Left renal cortex interstitium (tissue), 4 donors: ENCODE measurements at places on chromosomes 12 and 14. TPM values are rescaled to one million over a fixed set of nuclear protein-coding genes. Genes with fewer than 3 reads are reported as not detected.

DNA sequence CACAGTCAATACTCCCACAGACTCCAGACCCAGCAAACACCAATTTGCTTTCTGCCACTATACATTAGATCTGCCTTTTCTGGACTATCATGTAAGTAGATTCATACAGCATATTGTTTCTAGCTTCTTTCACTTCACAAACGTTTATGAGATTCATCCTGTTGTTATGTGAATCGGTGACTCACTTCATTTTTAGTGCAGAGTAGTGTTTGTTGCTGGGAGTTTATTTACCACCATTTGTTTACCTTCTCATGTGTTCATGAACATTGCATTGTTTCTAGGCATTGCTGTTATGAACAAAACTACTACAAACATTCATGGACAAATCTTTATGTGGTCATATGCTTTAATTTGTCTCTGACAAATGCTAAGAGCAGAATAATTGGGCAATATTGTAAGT, 807.8 kb upstream of the TMEM132C start:
- no peak for DNase-seq

GRCh38 chr12:57842342-57843294, 3.9 kb downstream of the CTDSP2 start:
- no peak for DNase-seq

DNA sequence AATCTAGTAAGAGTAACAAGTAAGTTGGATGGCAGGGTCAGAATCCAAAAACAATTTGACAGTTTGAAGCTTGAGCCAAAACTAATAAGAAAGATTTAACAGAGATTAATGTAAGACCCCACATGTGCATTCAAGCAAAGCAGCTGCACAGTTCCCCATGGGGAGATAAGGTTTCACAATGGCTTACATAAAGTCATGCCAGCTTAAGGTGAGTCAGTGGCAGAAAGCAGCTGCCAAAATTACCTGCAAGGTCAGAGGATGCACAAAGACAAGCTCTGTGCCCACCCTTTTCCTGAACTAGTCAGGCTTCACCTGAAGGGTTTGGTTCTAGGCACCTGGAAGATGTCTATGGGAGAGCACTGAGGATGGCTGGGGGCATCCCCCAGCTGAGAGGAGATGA, 36.6 kb upstream of the KRT77 start:
- DNase-seq = no peak

DNA sequence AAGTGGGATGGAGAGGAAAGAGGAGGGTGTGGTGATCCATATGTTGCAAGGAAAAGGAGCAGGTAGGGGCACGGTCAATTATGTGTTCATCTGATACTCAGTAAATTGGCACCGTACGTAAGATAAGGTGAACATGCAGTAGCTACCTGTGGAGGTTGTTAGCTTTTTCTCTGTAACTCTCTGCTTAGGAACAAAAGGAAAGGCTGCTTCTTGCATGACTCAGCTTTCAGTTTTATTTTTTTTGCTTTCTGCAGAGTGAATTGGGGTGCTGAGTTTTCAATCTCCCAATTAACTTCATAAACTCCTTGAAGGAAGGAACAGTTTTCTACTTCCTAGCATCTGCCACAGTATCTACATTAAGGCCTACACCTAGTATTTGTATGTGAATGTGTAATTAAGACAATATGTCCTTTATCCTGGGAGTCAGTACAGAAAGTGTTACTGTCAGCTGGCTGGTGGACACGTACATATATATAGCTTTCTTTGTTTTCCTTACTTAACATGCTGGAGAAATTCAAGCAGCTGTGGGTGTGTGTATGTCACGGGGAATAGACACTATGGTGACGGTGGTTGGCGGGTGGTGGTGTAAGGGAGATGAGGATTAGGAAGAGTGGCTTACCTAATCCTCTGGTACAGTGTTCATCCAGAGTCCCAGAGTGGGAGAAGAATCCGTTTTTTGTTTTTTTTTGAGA, 40.1 kb upstream of the WNK1 start:
- DNase-seq = no peak

GRCh38 chr12:16606991-16607390, 1.0 kb upstream of the LMO3 start:
- no peak for DNase-seq

DNA sequence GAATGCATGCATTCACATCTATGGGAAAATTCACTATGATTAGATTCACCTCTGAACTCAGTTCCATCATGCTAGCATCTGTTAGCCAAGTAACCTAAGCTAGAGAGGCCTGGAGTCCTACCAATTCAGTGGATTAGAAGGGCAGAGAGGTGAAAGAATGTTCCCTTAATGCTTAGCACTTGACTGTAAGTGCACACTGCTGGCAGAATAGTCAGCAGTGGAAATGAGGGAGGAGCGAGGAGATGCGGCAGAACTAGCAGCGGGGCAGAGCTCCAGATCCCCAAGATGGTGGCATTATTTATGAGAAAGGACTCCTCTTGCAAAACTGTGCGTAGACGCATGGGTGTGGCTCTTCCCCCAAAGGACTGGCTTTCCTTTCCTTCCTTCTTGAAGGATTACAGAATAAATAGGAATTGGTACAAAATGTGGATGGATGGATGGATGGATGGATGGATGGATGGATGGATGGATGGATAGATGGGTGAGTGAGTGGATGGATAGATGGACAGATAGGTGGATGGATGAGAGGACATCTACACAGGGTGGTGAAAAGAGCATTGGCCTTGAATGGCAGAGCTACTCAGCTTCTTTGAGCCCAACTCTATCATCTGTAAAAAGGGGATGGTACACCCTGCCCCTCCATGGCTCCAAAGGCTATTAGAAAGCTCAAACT, 227.2 kb downstream of the CHST11 start:
- DNase-seq = no peak

- no peak for DNase-seq
Observed at GRCh38 chr12:293199-293598, 30.6 kb upstream of the SLC6A13 start.

- no peak for DNase-seq
Observed at GRCh38 chr12:84079626-84080025, 833.0 kb downstream of the SLC6A15 start.

- no peak for DNase-seq
Observed at GRCh38 chr14:97578982-97579548, 781.9 kb downstream of the VRK1 start.

DNA sequence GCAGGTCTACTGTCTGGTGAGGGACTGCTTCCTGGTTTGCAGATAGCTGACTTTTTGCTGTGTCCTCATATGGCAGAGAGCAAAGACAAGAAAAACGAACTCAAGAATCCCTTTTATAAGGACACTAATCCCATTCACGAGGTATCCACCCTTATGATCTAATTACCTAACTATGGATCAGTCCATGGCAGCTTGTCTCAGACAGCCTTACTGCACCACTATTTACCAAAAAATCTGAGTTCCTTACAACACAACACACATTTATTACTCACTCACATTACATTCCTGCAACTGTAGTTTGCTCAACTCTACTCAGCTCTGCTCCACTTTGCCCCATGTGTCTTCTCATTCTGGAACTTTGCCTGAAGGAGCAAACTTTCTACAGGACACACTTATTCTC, 10.1 kb upstream of the SLC6A15 start:
- DNase-seq = no peak

DNA sequence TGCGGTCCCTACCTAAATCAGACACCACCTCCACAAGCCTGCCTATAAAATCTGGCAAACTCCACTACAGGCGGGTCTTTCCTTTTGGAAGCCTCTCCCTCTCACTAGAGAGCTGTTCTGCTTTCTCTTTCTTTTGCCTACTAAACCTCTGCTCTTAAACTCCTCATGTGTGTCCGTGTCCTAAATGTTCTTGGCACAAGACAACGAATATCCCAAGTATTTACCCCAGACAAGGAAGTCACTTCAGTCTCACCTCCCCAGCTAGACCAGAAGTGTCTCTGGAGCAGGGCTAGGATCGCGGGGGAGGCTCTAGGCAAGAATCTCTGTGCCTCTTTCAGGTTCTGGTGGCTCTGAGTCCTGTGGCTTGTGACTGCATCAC, 37.2 kb upstream of the FICD start:
- no peak for DNase-seq

The CLSTN3 gene
- polyA plus RNA-seq = 74.8 TPM

The ADAMTS20 gene
- 0.64 TPM for polyA plus RNA-seq

The AQP6 gene
- 13.5 TPM for polyA plus RNA-seq

The POTEM gene
- polyA plus RNA-seq = not detected

The BMAL2 gene
- polyA plus RNA-seq = 7.0 TPM

The RAD9B gene
- polyA plus RNA-seq = 1.2 TPM

The PALS1 gene
- polyA plus RNA-seq = 125 TPM

The CACNA1C gene
- polyA plus RNA-seq = 6.4 TPM

The KRT78 gene
- not detected for polyA plus RNA-seq
